Small intestine (tissue), 16 donors: ENCODE measurements at places on chromosomes 2 and 18.

- no peak for DNase-seq
Observed at GRCh38 chr18:8871489-8871888, 166.1 kb downstream of the MTCL1 start.

DNA sequence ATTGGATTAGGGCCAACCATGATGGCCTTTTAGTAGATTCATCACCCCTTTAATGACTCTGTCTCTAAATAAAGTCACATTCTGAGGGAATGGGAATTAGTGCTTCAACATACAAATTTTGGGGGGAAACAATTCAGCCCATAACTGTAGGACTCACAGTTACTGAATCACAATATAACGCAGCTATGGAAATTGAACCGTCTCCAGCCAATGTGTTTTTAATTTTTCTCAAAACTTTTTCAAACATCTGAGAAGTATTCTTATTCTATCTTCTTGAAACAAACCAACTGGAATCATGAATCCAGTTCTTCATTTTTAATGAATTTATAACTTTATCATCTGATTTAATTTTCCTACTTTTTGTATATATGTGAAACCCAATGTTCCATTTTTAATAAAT is 373.1 kb upstream of the SYT4 start:
- DNase-seq: no peak

GRCh38 chr2:5913711-5914395 is 221.7 kb downstream of the SOX11 start:
- no peak for DNase-seq

DNA sequence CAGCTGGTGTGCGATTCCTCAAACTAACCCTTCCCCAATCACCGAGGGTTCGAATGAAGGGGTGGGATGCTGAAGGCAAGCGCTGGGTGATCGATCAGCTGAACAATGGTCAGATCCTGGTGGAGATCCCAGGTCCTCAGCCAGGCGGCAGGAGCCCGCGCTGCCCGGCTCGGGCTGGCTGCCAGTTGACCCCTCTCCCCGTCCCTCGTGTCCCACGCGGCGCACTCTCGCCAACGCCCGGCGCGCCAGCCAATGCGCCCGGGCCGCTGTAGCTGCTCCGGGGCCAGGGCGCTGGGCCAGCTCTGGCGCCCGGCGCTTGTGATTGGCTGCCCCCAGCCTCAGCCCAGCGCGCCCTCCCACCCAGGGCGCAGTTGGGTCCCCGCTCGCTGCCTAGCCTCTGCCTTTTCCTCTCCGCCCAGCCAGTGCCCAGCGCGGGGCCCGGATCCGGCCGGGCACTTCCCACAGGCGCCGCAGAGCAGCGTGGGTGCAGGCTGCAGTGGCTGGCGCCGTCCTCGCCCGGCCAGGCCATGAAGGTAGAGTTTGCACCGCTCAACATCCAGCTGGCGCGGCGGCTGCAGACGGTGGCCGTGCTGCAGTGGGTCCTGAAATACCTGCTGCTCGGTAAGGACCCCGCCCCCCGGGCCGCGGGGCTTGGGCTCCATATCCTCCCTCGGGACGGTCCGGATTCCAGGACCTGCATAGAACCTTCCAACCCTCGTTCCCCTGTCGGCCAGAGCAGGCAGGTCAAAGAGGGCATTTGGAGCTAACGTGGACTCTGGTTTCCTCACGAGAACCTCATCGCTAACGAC is at the start of gene MOGAT1:
MOGAT1 (plus strand) TSS at position 400 of the 809 bp plus-strand sequence; CDS start at position 528, 128 bp downstream.
- DNase-seq: peak; percentile 56

- DNase-seq: no peak
Observed at GRCh38 chr2:151771599-151772358, 37.5 kb upstream of the NEB start.

- DNase-seq: no peak
Observed at GRCh38 chr2:123648956-123649355, 376.1 kb upstream of the CNTNAP5 start.

DNA sequence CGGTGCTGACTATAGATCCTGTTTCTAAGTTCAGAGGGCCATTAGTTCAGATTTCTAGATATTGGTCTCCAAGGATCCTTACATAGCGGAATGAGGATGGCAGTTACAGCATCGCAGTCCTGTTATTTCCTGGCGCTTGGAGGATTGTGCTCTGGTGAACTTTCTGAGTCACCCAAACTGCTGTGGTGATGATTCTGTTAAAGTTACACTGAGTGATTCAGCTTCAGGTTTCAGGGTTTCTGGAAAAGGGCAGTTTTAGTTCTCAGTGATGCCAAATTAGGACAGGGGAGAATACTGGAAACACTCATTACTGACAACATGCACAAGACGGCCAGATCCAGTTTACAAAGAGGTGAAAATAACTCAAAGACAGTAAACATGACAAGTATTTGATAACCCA is 52.1 kb upstream of the ANKRD62 start:
- no peak for DNase-seq

GRCh38 chr2:37454851-37455762 is 110.7 kb downstream of the QPCT start:
- no peak for DNase-seq

- DNase-seq: no peak
Observed at GRCh38 chr2:38554973-38555595, 47.6 kb downstream of the HNRNPLL start.

GRCh38 chr2:120556911-120557310 is 178.8 kb upstream of the GLI2 start:
- DNase-seq: no peak
